Panc1 (cell line): ENCODE measurements at places on chromosomes 4 and X.

- DNase-seq, result no peak
Measured at GRCh38 chrX:72306851-72307645, 1.3 kb upstream of the CITED1 start.

DNA sequence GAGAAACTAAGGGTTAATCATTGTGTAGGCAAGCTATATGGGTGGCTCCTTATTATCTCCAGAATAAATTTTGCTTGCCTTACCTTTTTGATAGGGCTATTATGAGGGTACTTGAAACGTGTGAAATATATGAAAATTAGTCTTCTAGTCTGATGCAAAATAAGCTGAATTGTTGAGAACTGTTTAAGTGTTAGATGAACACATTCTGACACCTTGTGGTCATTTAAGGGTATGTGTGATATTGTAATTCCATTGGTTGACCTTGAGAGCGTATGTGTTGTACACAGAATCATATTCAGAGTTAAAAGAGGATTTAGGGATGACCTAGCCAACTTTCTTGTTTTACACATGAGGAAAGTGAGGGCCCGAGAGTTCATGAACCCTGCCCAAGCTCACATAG is 44.6 kb upstream of the LINC00632 start:
- peak; percentile 22 for DNase-seq

DNA sequence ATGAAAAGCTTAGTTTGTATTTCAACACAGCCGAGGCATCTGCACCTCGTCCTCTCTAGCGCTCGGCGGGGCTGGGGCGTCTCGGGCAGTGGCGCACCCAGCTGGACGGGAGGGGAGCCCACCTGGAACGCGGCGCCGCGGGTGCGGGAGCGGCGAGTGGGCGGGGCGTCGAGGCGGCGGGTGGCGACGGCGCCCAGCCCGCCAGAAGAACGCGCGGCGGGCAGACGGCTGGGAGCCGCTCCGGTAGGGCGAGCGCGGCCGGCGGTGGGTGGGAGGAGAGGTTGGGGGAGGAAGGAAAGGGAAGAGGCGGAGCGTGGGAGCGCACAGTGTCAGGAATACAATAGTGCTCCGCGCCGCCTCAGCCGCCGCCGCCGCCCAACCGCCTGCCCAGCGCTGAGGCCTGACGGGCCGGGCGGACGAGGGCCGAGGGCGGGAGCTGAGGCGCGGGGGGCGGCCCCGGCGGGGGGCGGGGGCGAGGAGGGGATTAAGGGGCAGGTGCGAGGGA is at the start of gene JADE3:
JADE3 (plus strand) TSS at position 324 of the 505 bp plus-strand sequence. CDS start 72,474 bp downstream, outside the sequence.
- DNase-seq, result peak; percentile 2

DNA sequence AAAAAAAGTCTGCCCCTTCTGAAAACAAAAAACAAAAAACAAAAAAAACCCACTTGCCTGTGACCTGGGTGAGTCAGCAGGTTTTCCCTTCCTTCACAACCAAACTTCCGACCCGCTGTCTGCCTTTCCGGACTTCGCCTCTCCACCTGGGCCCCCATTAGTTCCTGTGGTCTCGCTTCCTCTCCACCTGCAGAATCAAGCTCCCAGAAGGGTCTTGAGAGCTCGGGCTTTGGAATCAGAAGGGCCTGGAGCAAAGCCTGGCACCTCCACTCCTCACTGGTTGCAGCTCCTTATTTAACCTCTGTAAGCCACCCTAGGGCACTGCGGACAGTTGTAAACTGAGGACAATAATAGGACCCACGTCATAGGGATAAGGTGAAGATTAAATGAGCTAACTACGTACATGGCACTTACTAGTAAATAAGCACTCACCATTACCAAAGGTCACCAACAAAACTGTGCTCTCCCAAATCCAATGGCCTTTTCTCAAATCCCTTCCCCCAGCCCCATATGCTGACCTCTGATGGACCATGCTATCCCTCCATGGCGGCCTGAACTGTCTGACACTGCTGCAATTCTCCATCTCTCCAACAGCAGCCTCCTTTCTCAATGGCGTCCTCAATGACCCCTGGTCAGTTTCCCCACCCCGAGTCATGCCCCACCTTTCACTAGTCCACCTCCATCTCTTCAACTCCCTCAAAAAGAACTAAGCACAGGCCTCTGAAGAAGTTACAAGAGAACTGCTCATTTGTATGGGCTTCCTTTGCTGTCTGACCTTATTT is 64.2 kb downstream of the IRF2 start:
- DNase-seq, result no peak

DNA sequence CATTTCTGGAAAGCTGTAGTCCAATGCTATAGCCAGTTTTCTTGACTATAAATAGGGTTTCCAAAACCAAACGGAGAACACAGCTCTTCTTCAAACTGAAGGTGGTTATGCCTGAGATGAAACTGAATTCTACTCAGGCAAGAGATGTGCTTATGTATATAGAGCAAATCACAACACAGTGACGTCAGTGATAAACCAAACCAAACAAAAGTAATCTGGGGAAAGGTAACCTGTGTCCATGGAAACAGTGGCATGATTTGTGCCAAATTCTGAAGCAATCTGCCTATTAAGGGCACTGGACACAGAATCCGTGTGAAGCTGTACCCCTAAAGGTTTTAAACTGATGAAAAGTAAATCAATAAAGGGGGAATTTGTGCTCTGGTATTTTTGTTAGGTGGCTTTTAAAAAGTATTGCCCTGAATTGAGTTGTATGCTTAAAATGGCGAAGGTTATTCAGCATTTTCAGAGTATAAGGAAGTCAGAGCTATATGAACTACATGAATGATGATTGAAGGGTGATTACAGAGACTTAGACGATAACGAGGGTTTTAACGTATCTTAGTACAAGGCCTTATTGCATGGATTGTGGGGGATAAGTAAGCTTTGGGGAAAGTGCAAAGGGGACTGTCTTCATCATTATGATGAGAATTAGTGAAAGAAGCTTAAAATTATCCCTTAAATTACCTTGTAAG is 38.6 kb downstream of the NPY5R start:
- DNase-seq, result no peak

GRCh38 chr4:167290678-167291077 is 56.4 kb upstream of the SPOCK3 start:
- DNase-seq, result no peak

DNA sequence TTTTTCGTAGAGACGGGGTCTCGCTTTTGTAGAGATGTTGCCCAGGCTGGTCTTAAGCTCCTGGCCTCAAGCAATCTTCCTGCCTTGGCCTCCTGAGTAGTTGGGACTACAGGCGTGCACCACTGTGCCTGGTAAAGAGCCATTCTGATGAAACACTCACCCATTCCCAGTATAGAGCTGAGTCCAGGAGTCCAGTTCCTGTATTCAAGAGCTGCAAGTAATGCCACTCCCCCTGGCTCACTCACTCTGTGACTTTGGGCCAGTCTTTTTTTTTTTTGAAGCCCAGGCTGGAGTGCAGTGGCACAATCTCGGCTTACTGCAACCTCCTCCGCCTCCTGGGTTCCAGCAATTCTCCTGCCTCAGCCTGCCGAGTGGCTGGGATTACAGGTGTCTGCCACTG is 3.5 kb downstream of the CCDC22 start:
- no peak for DNase-seq

- DNase-seq, result no peak
Measured at GRCh38 chr4:17578482-17578891, 1.5 kb downstream of the LAP3 start.

GRCh38 chr4:80367737-80368136 is 32.2 kb downstream of the CFAP299 start:
- no peak for DNase-seq

- no peak for DNase-seq
Measured at GRCh38 chr4:177225605-177226004, 84.1 kb upstream of the NEIL3 start.

DNA sequence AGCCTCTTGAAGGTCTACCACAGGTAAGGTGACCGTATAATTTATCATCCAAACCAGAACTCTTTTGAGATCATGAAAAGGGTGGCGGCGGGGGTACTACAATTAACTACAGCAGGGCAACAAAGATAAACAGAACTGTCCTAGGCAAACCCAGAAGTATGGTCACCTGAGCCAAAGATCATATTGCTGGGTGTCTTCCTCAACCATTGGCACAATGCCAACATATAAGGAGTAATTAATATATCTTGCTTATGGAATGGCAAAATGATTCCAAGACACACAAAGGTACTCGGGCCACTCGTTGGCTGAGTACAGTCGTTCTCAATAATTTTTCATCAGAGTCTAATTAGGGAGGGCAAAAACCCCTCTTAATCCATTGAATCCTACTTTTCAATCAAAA is 273.3 kb downstream of the QDPR start:
- no peak for DNase-seq

DNA sequence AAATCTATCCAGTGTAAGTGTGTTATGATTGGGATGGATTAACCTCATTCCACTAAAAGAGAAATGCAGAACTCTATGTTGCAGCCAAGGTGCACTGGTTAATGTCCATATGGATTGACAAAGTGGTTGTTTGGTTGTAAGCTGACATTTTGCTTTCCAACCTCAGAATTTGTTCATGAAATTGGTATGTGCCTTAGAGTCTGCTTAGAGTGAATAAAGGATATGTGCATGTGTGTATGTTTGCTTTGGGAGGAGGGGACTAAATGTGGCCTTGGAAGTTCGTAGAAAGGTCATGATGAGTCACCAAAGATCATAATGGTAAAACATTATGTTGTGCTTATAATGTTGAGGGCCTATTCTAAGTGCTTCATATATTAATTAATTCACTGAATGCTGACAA is 44.1 kb upstream of the MBNL3 start:
- no peak for DNase-seq

GRCh38 chr4:43234626-43235415 is 342.3 kb downstream of the GRXCR1 start:
- no peak for DNase-seq

DNA sequence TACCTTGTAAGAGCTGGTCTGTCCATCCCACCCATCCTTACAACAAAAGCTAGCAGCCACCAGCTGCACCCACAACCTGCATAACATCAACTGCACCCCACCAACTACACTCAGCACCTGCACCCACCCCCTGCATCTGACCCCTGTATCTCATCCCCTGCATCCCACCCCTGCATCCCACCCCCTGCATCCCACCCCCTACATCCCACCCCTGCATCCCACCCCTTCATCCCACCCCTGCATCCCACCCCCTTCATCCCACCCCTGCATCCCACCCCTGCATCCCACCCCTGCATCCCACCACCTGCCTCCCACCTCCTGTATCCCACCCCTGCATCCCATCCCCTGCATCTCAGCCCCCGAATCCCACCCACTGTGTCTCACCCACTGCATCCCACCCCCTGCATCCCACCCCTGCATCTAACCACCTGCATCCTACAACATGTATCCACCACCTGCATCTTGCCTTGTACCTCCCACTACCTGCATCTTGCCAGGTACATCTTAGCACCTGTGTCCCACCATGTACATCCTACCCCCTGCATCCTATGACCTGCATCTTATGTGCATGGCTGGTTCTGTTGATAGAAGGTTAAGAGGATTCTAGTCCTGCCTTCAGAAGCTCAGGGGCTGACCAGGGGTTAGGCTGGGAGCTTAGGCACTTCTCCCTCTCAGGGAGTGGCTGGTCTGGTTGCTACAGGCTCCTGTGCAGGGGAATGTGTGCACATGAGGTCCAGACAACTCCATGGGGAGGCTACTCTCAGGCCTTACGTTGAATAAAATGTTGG is 9.4 kb downstream of the TMEM271 start:
- no peak for DNase-seq

- peak; percentile 27 for DNase-seq
Measured at GRCh38 chr4:94595880-94596483, 144.2 kb downstream of the PDLIM5 start.

DNA sequence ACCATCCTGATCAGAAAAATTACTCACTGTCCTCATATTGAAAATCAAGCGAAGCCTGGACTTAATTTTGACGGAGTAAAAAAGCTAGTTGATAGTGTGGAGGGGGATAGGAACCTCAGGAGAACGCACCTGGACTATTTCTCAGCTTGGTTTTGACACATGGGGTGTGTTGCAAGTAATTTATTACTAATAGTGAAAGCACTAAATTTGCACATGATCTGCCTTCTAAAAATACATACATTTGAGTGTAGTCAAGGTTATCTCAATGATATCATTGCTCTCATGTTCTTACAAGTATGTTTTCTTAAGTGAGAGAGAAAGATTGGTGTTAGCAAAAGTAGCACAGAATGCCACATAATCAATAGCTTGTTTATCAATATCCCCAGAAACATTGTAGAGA is 29.5 kb downstream of the LRIT3 start:
- DNase-seq, result no peak

- DNase-seq, result no peak
Measured at GRCh38 chr4:74087481-74087880, 11.5 kb downstream of the CXCL2 start.

DNA sequence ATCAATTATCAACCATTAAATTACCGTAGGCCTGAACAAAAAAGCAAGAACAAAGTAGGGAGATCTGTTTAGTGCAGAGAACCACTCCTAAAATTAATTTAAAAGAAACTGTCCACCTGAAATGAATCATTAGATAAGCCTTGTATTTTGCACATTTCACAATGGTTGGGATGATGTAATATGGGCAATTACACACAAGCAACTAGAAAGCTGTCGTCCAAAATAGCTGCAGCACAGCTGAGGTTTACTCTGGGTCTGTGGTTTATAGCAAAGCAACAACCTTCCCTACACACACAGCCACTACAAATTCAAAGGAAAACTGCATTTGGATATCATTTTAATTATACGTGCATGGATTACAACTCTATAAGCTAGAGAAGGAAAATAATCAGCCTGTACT is 28.5 kb downstream of the PCDH19 start:
- DNase-seq, result no peak

DNA sequence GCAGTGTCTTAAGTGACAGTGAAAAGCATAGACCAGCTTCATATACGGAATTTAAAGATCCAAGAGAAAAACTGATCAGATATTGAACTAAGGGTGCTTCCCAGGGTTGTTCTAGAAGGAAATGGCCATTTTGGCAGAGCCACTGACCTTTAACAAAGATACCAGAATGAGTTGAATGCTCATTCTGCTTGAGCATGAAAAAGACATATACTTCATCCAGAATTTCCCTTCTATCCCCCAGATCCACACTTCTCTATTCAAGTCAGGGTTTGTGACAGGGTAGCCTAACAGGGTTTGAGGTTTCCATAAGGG is 45.6 kb upstream of the FAM9C start:
- DNase-seq, result no peak

GRCh38 chr4:183907871-183908683 is 3.0 kb downstream of the STOX2 start:
- DNase-seq, result no peak

- DNase-seq, result no peak
Measured at GRCh38 chr4:114976901-114977300, 136.5 kb downstream of the NDST4 start.

GRCh38 chr4:185779517-185779916 is 32.5 kb downstream of the SORBS2 start:
- no peak for DNase-seq

- no peak for DNase-seq
Measured at GRCh38 chr4:74444891-74445642, at the start of gene AREG. TSS of gene AREG (plus strand) at chr4:74445136. CDS start at chr4:74445346, 210 bp downstream.
